ENCODE measurements at places on chromosomes 6 and 20.

DNA sequence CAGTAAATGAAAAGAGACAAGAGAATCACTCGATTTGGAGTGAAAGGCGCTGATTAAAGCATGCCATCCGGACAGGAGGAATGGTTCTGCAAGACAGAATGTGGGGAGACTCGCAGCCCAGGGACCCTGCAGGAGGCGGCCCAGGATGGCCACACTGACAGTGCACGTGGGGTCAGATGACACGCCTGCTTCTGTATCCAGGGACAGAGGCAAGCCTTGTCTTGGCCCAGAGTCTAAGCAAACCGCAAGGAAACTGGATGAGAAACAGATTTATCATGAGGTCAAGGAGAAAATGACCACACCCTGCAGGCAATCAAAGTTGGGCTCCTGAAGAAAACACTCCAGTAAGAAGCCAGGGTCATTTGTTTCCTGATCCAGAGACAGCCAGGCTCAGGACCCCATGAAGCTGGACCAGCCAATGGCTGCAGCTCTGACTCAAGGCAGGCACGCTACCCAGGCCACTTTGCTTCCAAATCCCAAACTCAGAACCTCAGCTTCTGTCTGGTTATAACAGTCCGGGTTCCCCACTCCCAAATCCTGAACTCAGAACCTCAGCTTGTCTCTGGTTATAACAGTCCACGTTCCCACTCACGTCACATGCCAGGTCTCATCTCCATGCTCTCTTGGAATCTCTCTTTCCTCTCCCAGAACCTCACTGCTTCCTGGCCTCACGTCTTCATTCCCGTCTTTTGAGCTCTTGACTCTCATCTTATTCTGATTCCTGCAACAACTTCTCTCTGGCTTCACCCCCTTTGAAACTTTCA lies 144.9 kb upstream of the THBS2 start:
- DNase-seq, result no peak

GRCh38 chr20:5705827-5706226 lies 44.4 kb upstream of the SHLD1 start:
- DNase-seq, result no peak

- no peak for DNase-seq
Measured at GRCh38 chr6:44086931-44087574, 40.2 kb downstream of the MRPL14 start.

- no peak for DNase-seq
Measured at GRCh38 chr6:80234908-80235307, 128.4 kb downstream of the BCKDHB start.

GRCh38 chr20:23744817-23745216 lies 5.9 kb downstream of the CST1 start:
- no peak for DNase-seq

GRCh38 chr20:24952376-24953208 lies 3.5 kb downstream of the CST7 start:
- no peak for DNase-seq

DNA sequence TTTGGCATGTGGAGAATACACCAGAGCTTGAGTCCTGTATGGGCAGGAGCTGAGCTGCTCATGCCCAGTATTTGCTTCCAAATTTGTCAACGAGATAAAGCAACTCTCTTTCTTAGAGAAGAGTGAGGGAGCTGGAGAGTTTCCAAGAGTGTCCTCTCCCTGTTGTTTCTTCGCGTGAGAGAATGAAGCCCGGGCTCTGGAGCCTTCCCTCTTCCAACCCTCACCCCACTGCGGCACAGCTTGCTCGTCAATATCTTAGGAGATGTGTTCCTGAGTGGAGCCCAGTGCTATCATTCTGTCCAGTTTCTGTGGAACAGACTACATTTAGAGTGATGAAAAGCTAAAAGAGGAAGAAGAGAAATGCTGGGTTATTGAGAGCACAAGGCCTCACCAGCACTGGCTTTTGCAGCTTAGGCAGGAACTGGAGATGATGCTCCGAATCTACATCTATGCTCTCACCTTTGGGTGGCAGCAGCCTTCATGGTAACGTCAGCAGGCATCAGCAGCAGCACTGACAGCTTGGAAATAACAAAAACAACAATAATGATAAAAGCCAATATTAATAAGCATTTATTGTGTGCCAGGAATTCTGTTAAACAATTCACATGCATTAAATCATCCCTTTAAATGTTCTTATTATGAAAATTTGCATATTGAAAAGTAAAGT lies 66.5 kb upstream of the TFB1M start:
- no peak for DNase-seq

DNA sequence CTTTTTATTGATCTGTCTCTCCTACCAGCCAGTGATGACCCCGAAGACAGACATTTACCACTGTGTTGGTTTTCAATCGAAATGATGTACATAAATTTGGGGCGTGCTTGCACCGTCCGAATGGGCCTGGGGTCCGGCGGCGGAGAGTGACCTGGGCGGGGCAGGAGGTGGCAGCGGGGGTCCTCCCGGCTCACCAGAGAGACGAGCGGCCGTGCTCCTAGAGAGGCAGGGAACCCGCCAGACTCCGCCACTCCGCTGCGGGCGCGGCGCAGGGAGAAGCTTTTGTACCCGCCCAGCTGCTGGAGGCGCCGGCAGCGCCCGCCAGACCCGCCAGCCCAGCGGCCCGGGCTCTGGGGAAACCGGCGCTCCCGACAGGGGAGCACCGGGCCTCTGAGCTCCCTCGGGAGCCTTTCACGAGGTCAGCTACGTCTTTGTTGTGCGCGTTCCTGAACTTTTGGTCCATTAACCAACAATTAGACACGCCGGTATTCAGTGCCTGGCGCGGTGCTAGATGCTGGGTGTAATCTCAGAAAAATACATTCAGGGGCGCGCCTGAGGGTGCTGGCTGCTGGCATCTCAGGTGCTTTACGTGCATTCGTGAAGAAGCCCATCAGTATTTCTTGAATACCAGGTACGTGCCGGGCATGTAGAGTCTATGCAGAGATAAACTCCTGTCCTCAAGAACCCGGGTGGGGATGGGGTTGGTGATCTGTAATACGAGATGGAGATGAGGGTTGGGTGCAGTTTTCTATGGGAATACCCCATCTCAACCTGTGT lies at the start of gene PGBD1:
Gene PGBD1 (plus strand): TSS at position 285 of the 777 bp plus-strand sequence. CDS start 2,242 bp downstream, outside the sequence.
- peak; percentile 17 for DNase-seq

DNA sequence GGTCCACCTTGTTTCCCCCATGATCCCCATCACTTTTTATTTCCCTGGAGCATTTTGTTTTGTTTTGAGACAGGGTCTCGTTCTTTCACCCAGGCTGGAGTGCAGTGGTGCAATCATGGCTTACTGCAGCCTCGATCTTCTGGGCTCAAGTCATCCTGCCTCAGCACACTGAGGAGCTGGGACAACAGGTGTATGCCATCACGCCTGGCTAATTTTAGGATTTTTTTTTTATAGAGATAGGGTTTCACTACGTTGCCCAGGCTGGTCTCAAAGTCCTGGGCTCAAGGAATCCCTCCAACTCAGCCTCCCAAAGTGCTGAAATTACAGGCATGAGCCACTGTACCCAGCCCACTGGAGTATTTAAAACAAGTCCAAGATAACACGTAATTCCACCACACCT lies 179.9 kb downstream of the PREX1 start:
- no peak for DNase-seq

GRCh38 chr6:6330407-6330806 lies 9.9 kb upstream of the F13A1 start:
- no peak for DNase-seq

DNA sequence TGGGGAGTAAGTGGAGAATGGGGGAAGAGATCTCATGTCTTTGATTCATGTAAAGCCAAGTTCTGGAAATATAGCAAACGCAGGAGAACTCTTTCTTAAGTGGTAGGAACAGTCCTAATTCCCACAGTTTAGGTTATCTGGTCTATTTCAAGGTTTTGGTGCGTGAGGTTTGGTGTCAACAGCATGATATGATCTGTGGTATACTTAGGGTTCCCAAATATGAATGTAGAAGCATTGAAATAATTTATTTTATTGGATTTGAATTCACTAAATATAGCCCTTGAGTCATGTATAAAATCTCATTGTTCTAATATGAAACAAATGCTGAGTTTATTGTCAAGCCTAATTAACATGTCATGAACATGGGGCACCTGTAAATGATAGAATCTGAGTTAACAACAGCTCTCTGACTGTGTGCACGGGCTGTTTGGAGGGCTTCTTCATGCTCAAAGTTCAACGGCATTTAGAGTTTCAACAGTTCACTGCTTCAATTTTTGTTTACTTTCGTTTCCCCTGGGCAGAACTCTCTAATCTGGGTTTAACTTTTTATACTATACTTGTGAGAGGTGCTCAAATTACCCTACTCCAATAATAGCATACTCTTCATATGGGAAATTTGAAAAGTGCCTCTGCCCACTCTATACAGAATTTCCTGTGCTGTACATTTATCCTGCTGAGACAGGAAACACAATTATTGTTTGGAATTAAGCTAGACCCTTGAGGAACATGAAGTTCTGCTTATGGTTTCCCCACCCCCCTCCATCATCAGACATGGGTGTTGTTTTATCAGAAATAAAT lies 236.3 kb upstream of the ZNF217 start:
- DNase-seq, result no peak

GRCh38 chr20:61835301-61835700 lies 230.4 kb downstream of the TAF4 start:
- no peak for DNase-seq

DNA sequence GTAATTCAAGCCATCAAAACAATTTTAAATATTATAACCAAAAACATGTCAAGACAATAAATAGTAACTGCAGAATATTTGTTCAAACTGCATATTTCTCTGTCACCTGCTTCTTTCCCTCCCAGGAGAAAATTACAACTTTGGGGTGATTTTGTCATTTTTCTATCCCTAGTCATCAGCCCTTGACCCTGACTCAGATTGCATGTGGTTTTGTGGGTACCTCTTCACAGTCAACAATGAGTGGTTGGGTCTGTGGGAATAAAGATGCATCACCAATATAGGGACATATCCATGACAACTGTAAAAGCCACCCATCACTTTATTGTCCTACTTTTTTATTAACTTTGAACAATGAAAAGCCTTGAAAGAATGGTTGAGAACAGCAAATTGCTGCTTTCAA lies 7.3 kb downstream of the COL10A1 start:
- DNase-seq, result no peak

- no peak for DNase-seq
Measured at GRCh38 chr6:105443941-105444340, 41.1 kb upstream of the PREP start.

DNA sequence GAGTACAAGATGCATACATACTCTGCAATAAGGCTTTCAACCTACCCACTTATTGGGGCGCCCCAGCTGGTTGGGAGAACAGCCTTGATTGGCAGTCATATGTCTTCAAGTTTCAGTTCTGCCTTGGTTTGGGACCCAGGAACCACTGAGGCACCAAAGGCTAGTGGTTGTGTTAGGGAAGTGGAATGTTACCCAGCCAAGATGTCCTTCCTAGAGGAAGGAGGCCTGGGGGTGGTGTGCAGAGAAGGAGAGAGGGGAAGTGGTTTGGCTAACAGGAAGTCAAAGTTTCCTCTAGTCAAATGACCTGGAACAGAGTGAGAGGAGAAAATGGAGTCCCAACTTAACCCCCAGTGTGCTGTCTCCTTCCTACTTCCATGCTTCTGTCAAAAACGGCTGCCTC lies 59.4 kb downstream of the CD164 start:
- DNase-seq, result no peak

GRCh38 chr20:7226156-7226555 lies 458.7 kb downstream of the BMP2 start:
- DNase-seq, result no peak

- DNase-seq, result no peak
Measured at GRCh38 chr6:118659513-118660217, 8.3 kb upstream of the CEP85L start.

GRCh38 chr6:168660400-168660945 lies 219.5 kb downstream of the SMOC2 start:
- no peak for DNase-seq
